Activated T-cell treated with anti-CD3 and anti-CD28 coated beads for 4 hours (primary cell): ENCODE measurements at places on chromosomes 12 and 14.

DNA sequence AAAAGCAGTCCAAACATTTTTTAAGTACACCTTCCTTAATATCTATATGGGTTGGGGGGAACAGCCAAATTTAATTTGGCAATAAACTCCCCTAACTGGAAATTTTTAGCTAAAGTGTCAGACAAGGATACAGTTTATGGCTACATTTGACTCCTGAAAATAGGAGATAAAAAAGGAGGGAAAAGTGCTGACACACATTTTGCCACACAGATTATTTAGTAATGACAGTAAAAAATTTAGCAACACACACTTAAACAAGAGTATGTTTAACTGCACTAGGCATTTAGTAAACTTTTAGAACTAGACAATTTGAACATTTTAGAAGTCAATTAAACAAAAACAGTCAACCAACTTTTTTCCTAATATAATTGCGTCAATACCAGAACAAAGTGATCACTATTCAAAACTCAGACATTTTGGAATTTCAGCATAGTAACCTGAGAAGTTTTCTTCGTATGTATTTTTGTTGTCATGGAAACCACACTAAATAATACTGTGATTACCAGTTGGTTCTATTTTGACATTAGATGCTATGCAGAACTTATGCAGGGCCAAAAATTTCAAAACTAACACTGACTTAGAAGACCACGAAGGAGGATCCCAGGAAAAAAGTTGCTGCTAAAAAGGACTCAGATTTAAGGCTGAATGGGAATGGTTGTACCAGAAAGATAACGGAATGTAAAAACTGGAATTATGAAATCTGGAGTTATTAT is 13.4 kb downstream of the GMFB start:
- no peak for DNase-seq

GRCh38 chr14:99615497-99616157 is 11.6 kb upstream of the CCDC85C start:
- DNase-seq = no peak

DNA sequence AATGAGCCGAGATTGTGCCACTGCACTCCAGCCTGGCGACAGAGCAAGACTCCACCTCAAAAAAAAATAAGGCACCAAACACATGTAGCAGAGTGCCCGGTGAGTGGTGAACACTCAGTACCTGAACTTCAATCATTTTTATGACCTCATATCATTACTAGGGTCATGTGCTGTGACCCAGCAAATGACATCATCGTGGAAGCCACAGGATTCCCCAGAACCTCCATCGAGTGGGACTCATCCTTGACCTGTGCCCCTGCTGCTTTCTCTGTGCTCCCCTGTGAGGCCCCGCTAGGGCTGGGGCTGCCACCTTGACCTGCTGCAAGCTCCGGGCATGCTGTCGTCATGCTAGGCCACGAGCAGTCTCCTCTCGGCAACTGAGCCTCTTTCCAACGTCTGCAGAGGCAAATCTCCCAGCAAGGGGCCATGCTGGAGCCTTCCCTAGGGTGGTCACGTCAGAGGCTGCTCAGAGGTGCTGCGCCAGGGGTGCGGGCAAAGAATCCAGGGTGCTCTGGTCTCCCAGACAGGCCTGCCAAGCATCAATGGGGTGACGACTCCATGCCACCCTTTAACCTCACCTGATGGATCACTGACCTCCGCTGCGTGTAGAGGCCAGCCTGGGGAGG is 18.5 kb downstream of the GLTP start:
- no peak for DNase-seq

- DNase-seq = no peak
Measured at GRCh38 chr14:99539491-99539890, 58.3 kb downstream of the CCNK start.

DNA sequence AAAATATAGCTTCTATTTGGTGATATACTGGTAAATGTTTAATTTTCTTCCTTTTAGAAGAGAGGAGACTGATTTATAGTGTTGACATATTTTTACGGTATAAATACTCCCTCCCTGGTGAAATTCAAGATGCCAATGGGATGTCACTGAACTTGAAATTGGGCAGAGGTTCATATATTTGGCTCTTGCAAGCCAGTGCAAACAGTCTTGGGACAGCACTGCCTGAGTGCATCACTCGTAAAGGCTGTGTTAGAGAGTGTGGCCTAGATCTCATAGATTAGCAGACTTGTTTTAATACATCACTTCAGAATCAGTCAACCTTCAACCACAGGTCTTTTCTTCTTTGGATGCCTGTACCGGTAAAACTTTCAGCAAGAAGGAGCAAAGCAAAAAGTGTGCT is 681.0 kb downstream of the NRXN3 start:
- DNase-seq = no peak

- DNase-seq = no peak
Measured at GRCh38 chr12:12097891-12098690, 27.4 kb downstream of the BCL2L14 start.

DNA sequence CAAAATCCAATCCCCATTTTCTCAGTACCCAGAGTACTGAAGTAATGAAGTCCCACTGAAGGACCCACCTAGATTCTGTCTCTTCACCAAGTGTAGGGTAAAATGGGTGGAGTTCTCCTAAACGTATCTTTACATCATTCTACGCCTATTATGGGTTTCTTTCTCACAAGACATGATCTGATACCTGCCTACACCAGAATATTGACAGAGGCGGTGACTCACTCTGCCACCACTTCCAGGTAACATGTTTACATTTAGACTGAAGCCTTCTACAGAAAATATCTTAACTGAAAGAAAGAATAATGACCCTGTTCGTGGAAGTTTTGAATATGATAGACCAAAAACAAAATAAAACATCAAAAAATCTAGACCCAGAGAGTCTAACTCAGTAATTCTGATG is 89.8 kb downstream of the BTG1 start:
- peak; percentile 53 for DNase-seq

DNA sequence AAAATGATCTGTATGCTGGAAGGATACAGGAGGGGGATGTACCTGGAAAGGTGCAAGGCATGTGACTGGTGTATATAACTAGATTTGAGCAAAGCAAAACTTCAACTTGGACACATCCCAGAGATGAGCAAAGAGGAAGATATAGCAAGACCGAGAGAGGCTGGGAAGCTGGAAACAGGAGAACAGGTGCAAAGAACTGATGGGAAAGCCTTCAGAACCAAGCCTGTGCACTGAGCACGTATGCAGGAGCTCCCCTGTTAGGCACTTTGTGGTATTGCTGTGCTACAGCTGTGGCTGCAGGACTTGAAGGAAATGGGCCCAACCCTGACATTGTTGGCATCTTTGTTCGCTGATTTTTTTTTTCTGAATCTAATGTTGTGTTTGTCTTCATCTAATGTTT is 120.7 kb upstream of the PWP1 start:
- DNase-seq = no peak

DNA sequence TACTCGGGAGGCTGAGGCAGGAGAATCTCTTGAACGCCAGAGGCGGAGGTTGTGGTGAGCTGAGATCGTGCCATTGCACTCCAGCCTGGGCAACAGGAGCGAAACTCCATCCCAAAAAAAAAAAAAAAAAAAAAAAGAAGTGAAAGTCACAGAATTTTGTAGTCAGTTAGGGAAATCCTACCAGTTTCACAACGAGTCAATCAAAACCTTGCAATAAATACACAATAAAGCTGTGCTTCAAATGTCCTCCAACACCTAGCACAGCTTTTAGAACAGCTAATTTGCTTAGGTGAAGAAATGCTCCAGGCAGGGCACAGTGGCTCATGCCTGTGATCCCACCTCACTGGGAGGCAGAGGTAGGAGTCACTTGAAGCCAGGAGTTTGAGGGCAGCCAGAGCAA is 112.8 kb upstream of the ATF7IP start:
- DNase-seq = no peak
